T follicular helper cell (primary cell): ENCODE measurements at places on chromosomes 12 and 14.

DNA sequence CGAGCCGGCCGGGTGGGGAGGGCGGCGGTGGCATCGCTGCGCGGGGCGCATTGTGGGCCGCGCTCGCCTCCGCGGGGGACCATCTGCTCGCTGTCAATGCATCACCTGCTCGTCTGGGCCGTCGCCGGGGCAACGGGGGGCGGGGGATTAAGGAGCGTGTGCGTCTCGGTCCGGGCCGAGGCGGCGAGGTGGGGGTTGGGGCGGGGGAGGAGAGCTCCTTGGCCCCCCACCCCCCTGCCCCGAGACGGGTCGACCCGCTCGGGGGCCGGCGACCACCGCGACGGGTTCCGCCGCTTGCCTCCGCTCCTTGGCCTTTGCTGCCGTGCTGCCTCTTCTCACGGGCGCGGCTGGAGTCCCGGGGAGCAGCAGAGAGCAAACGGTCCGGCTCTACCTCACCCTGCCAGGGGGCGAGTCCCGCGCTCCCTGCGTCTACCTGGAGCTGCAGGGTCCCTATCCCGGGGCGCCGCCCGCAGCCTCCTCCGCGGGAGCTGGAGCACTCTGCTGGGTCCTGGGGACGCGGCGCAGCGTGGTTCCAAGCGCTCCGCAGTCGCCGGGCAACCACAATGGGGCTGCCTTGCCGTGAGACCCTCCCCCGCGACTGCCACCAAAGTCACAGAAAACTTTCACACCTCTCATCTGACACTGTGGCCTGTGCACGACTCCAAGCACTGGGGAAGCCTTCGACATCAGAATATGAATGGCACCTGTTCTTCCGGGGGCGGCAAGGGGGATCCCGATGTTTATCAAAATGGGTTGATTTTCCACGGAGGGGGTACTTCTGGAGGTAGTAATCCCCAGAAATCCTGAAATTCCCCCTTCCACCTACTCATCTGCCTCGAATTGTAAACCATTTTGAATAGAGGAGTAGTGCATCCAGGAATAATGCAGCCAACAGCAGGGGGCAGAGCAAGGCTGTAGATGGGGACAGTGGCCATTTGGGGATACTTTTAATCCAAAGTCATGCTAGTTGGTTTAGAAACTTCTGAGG lies at the start of gene C12orf42:
C12orf42 (minus strand) TSS at position 500 of the 988 bp plus-strand sequence. CDS start 17,542 bp downstream, outside the sequence.
- peak; percentile 56 for DNase-seq

DNA sequence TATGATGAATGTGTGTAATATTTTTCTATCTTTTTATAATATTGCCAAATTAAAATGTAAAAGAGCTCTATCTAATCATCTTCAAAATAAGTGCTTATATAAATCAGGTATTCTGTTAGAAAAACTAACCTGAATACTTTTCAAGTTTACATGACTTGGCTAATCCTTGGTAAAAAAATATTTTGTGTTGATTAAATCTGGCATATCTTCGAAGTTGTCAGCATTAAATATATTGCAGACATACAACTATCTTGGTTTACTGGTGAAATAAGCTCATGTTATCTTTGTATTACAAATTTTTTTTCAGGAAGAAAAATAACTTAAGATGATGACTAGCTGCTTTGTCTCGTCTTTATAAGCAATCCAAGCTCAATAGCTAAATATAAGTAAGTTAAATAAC lies 39.6 kb downstream of the MGAT4C start:
- no peak for DNase-seq

- no peak for DNase-seq
These were observed 103.3 kb upstream of the FKBP4 start for GRCh38 chr12:2691345-2692071.

- no peak for DNase-seq
These were observed 9.7 kb downstream of the TOX4 start for GRCh38 chr14:21486640-21487087.

DNA sequence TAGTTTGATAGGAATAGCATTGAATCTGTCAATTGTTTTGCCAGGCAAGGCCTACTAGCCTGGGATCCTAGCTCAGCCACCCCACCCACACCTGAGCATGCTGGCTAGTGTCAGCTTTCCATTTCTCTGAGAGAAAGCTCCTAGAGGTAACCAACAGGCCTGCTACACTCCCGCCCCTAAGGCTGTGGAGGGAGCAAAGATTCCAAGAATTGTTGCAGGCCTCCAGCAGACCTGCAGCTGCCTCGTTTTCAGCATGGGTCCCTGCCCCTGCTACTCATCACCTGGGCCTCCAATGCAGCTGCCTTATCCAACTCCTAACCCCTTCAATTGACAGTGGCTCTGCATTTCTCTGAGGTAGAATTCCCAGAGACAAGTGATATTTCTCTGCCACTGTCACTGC lies 852.4 kb upstream of the MDGA2 start:
- DNase-seq: no peak

DNA sequence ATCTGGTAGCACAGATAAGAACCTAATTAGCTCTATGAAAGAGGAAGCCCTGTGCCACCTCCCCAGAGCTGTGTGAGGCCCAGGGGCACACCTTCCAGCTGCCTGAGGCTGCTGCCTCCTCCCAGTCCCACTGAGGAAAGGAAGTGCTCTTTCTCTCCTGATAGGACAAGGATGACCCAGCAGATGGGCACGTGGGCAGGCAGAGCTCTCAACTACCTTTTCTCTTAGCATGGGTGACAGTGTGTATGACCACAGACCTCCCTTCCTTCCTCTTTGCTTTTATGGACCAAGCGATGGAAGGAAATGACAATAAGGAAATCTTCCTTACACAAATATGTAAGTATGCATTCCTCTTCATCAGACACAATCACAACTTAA lies 127.6 kb upstream of the AMIGO2 start:
- DNase-seq: no peak

DNA sequence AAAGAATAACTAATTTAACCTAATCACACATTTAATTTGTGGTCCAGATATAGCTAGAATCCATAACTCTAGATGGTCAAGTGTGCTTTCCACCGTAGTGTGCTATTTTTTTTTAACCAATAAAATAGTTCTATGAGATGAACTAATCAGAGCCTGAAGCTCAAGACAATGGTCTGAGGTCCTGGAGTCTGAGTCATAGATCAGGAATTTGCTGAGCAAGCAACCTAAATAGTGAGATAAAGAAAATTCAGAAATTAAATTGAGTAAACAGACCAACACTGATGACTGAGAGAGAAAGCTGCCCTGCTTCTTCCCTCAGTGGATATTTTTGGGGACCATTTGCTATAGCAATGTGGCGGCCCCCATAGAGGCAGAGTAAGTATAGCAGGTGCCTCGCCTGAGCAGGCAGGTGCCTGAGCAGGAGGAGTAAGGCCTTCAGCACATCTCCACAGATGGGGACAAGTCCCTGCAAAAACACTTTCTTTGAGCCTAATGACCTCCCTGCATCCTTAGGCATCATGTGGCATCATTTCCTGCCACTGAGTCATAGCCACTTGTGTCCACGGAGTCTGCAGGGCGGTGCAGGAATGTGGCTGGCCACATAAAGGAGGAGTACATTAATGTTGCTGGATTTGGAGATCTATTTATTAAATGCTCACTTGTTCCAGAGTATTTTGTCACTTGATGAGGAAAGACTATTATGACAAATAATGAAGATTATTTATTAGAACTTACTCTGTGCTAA lies 13.9 kb upstream of the CLEC4E start:
- DNase-seq: no peak

GRCh38 chr12:10136637-10137205 lies 6.7 kb upstream of the CLEC7A start:
- DNase-seq: no peak

DNA sequence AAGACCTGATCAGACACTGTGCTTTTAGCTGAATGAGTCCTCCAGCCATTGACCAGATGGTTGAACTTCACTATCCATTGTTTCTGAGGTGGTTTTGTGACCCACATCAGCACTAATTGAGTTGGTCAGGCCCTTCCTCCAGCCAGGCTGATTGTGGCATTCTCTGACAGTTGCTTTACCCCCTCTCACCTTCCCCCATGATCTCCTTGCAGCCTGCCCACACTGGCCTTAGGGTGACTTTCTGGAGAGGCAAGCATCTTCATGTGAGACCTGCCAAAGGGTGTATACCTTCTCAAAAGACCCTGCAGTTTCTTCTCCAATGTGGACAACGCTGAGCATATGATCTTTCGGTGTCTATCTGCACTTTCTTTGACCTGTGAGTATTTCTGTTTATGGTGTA lies 83.9 kb downstream of the GPATCH2L start:
- DNase-seq: no peak

DNA sequence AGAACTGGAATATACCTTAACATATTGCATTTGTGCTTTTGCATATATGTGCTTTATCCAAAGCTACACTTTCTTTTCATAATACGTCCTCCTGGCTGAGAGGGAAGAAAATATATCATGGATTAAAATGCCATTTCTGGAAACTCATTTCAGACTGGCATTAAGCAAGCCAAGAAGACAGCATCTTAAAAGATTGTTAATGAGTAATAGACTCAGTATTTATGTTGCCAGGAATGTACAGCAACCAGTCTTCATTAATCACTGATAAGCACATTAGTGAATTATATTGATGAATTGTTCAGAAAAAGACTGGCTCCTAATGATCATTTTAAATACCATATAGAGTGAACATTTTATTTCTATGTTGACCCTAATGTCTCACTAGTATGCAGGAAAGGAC lies 134.9 kb upstream of the IFNG-AS1 start:
- no peak for DNase-seq

GRCh38 chr12:128111951-128112350 lies 155.0 kb upstream of the TMEM132C start:
- no peak for DNase-seq

DNA sequence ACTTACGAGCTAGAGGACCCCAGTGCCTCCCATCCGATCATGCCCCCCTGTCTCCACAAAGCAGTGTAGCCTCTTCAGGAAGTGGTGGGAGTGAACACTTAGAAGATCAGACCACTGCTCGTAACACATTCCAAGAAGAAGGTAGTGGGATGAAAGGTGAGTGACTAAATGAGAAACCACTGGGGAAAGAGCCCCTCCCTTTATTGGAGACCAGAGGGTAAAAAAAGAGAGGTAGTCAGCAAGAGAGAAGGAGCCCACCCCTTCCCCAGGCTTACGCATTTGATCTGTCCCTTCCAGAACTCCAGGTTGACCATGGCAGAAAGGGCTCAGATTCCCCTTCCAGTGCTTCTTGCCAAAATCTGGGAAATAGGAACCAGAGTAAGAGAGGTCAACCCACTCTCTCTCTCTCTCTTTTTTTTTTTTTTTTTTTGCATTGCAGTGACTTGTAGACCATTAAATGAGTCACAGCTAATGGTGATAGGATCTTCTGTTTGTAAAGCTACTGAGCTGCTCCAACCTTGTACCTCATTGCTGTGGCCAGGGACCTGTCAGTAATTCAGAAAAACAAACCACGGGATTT lies 165.4 kb downstream of the GCH1 start:
- no peak for DNase-seq

DNA sequence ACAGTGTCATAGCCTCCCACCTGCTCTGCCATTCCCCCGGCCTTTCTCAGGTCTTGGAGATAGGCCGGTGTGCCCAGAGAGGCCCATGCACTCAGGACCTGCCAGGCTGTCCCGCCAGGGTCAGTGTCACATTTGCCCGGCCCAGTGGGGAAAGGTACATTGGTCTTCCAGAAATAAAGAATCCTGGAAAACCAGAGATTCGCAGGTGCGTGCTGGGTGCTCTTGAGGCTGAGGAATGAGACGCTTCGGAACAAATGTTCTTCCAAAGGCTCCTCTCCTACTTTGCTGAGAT lies 205.8 kb upstream of the RTL1 start:
- DNase-seq: no peak

DNA sequence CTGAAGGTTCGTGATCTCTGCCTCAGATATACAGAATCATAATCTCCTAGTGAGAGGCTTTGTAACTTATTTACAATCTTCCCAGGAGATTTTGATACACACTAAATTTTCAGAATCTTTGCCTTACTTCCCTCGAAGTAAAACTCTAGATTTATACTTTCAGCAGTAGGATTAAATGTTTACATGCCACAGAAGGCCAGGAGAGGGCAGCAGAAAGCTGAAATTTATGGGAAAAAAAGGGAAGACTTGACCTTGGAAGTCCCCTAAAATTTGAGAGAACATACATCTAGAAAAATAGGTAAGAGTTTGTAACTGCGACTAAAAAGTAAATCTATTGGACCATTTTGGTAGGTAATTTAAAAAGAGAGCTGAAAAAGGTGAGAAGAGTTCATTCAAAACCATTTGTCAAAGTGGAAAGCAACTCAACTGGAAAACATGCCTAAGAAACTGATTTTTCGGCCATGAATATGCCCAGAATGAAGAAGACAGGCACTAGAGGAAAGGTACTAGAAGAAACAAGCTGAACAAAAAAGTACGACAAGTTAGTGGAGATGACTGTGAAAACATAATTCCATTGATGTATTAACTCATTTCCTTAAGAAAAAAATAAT lies 242.0 kb upstream of the MDGA2 start:
- no peak for DNase-seq

DNA sequence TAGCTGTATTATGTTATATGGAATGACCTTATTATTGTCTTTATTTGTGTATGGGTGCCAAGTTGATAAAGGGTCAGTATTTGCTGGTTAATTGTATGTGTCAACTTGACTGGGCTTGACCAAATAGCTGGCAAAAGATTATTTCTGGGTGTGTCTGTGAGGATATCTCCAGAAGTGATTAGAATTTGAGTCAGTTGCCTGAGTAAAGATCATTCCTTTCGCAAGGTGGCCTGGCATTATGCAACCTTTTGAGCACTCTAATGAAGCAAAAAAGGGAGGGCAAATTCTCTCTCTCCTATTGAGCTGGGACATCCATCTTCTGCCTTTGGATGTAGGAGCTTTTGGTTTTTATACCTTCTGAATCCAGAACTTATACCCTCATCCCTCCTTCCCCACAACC lies 82.2 kb downstream of the ATXN7L3B start:
- no peak for DNase-seq

- no peak for DNase-seq
These were observed 6.1 kb downstream of the EDDM3B start for GRCh38 chr14:20774258-20774824.

DNA sequence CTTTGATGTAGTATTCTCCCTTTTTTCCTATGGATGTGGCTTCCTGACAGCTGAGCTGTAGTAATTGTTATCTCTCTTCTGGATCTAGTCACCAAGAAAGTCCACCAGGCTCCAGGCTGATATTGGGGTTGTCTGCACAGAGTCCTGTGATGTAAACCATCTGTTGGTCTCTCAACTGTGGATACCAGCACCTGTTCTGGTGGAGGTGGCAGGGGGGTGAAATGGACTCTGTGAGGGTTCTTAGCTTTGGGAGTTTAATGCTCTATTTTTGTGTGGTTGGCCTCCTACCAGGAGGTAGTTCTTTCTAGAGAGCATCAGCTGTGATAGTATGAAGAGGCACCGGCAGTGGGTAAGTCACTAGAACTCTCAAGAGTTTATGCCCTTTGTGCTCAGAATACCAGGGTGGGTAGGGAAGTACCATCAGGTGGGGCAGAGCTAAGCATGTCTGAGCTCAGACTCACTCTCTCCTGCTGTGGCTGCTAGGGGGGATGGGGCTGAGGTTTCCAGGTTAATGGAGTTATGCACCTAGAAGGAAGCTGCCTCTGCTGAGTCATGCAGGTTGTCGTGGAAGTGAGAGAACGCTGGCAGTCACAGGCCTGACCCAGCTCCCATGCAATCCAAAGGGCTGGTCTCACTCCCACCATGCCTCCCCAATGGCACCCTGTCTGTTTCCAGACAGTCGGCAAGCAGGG lies 3.0 kb upstream of the TAS2R14 start:
- no peak for DNase-seq

GRCh38 chr14:99062216-99062615 lies 209.8 kb downstream of the BCL11B start:
- no peak for DNase-seq

GRCh38 chr14:53875324-53875897 lies 81.2 kb downstream of the BMP4 start:
- DNase-seq: no peak

GRCh38 chr12:57377103-57377840 lies 53.6 kb downstream of the R3HDM2 start:
- DNase-seq: no peak
